Cortex of kidney (tissue), 1 donor: ENCODE measurements at places on chromosomes 7 and 10.

DNA sequence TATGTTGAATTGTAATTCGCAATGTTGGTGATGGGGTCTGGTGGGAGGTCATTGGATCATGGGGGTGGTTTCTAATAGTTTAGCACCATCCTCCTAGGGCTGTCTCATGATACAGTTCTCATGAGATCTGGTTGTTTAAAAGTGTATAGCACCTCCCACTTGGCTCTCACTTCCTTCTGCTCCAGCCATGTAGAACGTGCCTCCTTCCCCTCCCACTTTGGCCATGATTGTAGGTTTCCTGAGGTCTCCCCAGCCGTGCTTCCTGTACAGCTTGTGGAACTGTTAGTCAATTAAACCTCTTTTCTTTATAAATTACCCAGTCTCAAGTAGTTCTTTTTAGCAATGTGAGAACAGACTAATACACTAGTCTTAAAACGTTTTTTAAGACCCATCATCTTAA, 15.6 kb upstream of the HECW1 start:
- DNase-seq = no peak

- DNase-seq = no peak
Measured at GRCh38 chr10:132280646-132281074, 27.1 kb downstream of the STK32C start.

DNA sequence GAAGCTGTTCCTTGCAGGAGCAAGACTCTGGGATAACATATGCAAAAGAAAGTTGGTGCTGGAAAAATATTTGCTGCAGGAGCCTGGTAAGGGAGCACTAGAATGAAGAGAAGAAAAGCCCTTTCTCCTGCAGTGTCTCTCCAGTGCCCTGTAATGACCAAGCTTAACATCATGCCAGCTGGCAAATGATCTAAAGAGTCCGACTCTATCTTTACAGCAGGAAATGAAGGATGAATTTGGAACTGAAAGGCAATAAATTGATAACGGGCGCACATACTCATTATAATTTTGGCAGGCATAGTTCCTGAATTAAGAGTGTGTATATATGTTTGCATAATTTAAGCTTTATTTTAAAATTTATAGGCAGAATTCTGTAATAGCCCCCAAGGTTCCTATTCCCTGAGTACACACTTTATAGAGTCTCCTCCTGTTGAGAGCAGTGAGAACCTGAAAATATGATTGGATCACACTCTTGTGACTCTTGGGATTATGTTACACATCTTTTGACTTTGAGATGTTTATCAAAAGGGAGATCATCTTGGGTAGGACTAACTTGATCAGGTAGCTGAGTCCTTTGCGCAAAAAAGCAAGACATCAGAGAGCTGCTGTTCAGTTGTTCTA, 299.0 kb upstream of the MBL2 start:
- no peak for DNase-seq

DNA sequence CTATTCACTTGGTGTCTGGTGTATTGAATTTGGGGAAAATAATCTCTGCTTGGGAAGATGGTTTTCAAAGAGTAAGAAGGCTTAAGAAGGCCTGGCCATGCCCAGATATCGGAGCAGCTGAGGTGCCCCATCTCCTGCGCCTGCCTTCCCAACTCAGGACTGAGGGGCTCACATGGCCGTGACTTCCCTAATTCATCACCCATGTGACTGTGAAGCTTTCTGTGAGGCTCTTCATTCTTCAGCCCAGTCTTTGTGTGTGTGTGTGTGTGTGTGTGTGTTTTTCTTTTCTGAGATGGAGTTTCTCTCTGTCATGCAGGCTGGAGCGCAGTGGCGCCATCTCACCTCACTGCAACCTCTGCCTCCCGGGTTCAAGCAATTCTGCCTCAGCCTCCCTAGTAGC, 53.2 kb downstream of the PROSER2 start:
- DNase-seq = no peak

DNA sequence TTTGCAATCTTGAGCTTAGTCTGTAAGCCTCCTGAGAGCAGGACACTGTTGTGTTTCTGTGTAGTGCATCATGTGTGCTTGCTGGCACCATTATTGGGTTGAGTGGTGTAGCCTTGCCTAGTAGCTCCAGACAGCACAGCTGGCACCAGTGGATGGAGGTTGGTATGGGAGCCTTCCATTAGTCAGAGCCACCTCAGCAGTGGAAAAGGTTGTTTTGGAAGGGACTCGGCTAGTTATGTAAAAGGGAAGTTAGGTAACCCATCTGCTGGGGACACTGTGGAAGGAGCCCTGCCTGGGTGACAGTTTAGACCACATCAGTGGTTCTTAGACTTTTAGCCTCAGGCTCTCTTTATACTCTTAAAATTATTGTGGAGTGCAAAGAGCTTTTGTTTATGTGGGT, 16.3 kb downstream of the MINDY4 start:
- DNase-seq = no peak

- DNase-seq = no peak
Measured at GRCh38 chr7:140841166-140841715, 83.5 kb downstream of the BRAF start.

GRCh38 chr10:113983552-113983951, 60.1 kb upstream of the ADRB1 start:
- no peak for DNase-seq

DNA sequence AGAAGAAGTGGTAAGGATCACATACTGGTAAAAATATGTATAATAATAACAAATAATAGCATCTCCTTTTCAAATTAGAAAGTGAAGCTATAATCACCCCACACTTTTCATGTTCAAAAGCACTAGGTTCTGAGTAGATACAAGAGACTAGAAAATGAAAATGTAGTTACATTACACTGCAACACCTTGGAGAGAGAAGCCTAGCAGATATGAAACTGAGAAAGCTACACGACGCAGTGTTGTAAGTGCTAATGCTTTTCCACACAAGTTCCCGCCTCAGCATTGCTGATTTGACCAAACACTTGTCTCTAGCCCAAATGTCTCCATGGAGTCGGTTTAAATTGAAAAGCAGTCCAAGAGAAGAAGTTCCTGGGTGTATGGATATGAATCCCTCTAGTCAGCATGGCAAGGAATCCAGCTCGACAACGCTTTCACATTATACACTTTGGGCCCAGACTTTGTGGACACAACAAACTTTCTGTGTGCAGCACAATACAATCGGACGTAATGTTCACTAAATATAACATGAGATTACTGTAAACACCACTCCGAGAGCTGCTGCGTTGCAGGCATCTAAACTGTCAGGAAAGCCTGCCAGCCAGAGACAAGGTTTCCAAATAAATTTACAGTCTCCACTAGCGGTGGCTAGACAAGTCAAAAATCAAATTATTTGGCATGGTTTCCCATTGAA, 1.7 kb downstream of the PDE1C start:
- no peak for DNase-seq

- DNase-seq = no peak
Measured at GRCh38 chr10:18157881-18158280, 17.7 kb downstream of the CACNB2 start.

- DNase-seq = no peak
Measured at GRCh38 chr7:150356265-150356897, 12.2 kb upstream of the REPIN1 start.

DNA sequence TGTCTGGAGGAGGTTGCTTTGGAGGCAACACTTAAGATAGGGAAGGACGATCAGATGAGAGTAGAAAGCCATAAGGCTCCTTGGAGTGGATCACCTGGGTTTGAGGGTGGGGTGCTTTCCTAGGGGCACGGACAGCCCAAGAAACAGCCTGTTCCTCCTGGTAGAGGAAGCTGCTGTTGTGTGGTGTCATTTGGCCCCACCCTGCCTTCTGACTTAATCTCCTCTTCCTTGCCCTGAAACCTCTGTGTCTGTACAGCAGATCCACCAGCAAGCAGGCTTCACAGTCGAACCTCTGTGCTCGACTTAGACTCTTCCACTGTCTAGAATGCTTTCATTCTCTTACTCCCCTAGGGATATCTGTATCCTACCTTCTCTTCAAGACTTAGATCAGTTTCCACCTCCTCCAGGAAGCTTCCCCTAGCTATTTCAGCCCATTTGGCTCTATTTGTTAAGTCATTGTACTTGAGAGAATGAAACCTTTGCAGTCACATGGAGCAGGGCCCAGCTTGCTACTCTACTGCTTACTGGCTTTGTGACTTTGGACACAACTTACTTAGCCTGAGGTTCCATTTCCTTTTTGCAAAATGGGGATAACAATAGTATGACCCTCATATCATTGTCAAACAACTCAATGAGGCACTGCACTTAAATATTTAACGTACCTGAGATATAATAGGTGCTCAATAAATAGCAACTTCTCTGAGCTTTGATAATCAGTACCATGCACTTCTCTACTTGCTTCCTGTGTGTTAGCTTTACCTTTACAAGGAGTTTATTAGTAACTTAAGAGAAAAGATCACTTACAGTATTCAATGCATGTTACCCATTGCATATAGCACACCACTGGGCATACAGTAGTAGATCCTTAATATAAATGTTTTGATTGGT, 5.0 kb downstream of the MXI1 start:
- no peak for DNase-seq

- DNase-seq = no peak
Measured at GRCh38 chr10:18684953-18685352, 25.7 kb downstream of the ARL5B start.
